ENCODE measurements at places on chromosomes 6 and 20. TPM values are rescaled to one million over a fixed set of nuclear protein-coding genes. Genes with fewer than 3 reads are reported as not detected.

Gene SRPK1
- 12.2 TPM for polyA plus RNA-seq

Gene SPATA25
- polyA plus RNA-seq = 1.0 TPM

Gene CABLES2
- 4.3 TPM for polyA plus RNA-seq

Gene ATP9A
- polyA plus RNA-seq = 1.8 TPM

Gene BACH2
- 1.2 TPM for polyA plus RNA-seq

Gene KIAA0408
- 48.0 TPM for polyA plus RNA-seq

Gene SYCP2
- 0.29 TPM for polyA plus RNA-seq

Gene DZANK1
- 0.42 TPM for polyA plus RNA-seq

Gene PRSS35
- 0.03 TPM for polyA plus RNA-seq

Gene TAGAP
- 0.13 TPM for polyA plus RNA-seq

Gene NFATC2
- polyA plus RNA-seq = 0.64 TPM

Gene TBX18
- 0.40 TPM for polyA plus RNA-seq

Gene TMC2
- 0.12 TPM for polyA plus RNA-seq

Gene TSBP1
- polyA plus RNA-seq = not detected

Gene OTOR
- polyA plus RNA-seq = not detected

Gene STX7
- polyA plus RNA-seq = 12.6 TPM

Gene EYA2
- 1.1 TPM for polyA plus RNA-seq

Gene GNAS-AS1
- polyA plus RNA-seq = 0.03 TPM

Gene FKBP1C
- 0.58 TPM for polyA plus RNA-seq

Gene HAO1
- not detected for polyA plus RNA-seq

Gene FHL5
- polyA plus RNA-seq = 2.4 TPM

Gene LTB
- 0.17 TPM for polyA plus RNA-seq

Gene BMP7
- not detected for polyA plus RNA-seq

Gene TINAG
- 0.03 TPM for polyA plus RNA-seq

Gene DLL1
- 1.5 TPM for polyA plus RNA-seq
